ENCODE measurements at places on chromosomes 2 and 18.

- no peak for DNase-seq
Observed at GRCh38 chr18:44821924-44822323, 141.2 kb downstream of the SETBP1 start.

DNA sequence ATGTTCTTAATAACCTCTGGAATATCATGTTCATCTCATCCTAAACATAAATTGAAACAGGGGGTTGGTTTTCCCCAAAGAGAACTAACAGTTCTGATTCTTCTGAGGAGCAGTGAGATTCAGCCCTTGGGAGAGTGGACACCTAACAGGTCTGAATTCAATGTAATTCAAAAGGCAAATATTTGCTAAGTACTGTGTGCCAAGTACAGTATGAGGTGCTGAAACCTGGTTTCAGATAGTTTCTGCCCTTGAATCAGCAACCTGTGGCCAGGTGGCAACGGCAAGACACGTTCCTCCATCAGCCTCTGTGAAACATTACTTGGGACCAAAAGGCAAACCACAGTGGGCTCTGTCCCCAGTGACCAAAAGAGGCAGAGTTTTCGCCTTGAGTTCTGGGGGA lies 1.3 kb downstream of the LRRC30 start:
- no peak for DNase-seq

GRCh38 chr2:66030553-66030952 lies 404.4 kb upstream of the MEIS1 start:
- no peak for DNase-seq

GRCh38 chr18:29147944-29148343 lies 971.0 kb upstream of the CDH2 start:
- DNase-seq = no peak

- no peak for DNase-seq
Observed at GRCh38 chr2:86028766-86029381, 76.8 kb downstream of the POLR1A start.

GRCh38 chr18:78178812-78179211 lies 800.8 kb upstream of the SALL3 start:
- no peak for DNase-seq

All from T follicular helper cell (primary cell).